ENCODE measurements at places on chromosomes 5 and 9.

DNA sequence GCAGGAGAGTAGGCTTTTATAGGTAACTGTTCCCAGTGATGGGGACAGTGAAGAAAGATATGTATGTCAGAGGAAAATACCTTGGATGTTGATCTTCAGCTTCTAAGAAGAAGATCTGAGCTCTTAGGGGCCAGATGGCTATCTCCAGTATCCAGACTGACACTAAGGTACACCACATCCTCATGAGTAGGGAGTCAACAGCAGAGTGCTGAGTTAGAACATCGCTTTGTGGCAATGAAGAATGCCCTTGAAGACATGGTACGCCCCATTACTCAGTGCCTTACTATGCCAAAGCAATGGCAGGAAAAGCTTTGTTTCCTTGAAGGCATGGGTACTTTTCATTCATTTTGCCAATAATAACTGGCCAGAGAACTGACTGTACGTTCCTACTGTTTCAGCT lies 263.7 kb downstream of the CEMIP2 start:
- DNase-seq = no peak

GRCh38 chr9:19404283-19405075 lies 4.3 kb upstream of the ACER2 start:
- DNase-seq = no peak

- no peak for DNase-seq
Observed at GRCh38 chr9:121638901-121639592, 12.4 kb upstream of the DAB2IP start.

DNA sequence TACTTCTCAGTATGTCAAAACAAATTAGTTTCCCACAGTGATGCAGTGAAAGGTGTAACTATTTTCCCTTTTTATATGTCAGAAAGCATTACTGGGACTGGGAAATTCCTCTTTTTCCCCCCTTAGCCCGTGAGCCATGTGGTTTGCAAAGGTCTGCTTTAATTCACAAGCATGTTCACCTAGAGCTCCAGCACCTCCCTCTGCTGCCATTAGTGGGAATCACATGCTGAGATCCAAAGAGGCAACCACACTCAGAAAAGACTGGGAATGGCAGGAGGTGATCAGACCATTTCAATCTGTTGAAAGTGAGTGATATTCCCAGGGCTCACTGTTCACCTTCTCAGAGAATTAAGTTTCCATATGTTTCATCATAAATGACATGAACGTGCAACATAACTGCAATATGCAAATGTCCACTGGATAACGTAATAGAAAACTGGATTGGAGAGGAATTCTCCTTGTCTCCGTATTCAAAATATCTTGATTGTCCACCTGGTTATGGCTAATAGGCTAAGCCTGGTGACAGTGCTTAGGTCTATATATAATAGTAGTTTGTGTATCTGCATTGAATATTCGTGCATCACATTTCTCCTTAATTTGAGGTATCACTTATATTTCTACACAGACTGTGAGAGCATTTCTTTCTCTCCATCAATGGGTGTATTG lies 703.5 kb upstream of the WWC1 start:
- no peak for DNase-seq

DNA sequence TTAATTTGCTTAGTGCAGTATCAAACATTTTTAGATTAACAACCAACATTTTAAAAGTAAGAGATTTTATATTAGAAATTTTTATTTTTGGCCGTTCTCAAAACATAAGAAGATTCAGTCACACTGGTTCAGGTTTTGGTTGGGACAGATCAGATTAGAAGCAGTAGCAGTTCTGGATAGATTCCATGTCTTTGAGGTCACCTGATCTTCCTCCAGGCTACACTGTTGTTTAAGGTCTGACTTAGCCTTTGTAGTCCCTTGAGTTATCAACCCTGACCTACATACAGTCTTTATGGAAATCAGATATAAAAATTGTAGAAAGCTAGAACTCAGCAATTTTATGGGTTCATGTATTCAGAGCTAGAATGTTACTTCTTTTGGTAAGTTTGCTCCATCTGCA lies 910.0 kb upstream of the WWC1 start:
- DNase-seq = no peak

DNA sequence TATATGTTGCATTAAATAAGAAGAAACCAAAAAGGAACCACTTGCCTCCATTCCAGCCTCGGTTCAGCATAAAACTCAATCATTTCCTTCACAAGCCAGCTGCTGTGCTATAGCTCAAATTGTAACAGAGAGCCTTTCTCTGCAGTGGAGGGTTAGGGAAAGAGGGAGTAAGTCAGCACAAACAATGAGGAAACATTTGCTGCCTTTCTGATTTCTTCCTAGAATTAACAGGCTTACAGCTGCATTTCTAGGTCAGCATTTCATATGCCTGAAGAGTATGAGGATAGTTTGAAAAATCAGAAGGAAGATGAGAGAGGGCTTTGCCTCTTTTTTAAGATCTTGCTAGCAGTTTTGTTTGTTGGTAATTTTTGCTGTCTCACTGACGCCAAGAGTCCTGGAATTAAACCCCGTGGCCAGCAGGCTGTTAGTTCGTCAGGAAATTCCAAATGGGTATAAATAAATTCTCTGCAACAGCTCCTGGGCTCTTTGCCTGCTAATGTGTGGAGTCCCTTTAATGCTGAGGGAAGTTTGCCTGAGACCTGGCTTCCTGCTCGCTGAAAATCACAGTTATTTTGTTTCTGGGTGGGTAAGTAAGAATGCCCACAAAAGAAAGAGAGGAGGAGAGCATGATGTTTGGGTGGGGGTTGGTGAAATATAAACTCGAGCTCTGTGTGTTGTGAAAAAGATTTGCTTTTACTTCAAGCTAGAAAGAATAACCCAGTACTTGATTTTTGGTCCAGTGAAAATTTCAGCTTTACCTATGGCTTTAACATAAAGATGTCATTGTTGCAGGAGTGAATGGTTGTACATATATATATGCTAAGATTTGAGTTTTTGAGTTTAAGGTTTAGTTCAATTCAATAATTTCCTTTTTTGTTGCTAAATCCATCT lies 148.1 kb upstream of the DMRT1 start:
- DNase-seq = no peak

DNA sequence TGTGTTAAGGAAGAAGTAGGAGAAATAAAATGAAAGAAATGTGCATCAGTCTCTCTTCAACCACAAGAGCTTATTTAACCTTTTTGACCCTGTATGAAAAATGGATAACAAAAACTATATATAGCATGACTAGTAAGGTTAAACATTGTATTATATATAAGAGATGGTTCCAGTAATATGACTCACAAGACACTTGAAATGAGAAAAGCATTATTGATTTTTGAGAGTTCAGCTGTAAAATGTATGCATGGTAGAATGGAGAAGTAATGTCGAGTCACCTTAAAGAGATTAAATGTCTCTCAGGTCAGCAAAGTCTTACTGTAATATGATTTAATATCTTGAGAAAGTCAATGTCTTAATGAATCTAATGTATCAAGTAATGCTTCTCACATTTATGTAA lies 860.9 kb downstream of the TAF11L14 start:
- DNase-seq = no peak

DNA sequence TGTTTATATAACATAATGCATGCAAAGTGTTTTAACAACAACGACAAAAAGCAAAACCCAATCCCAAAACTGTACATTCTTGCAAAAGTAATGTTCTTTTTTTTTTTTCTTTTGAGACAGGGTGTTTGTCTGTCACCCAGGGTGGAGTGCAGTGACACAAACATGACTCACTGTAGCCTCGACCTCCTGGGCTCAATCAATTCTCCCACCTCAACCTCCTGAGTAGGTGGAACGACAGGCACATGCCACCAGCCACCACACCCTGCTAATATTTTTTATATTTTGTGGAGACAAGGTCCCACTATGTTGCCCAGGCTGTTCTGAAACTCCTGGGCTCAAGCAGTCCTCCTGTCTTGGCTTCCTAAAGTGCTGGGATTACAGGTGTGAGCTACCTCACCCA lies 13.6 kb upstream of the HAVCR1 start:
- DNase-seq = no peak

DNA sequence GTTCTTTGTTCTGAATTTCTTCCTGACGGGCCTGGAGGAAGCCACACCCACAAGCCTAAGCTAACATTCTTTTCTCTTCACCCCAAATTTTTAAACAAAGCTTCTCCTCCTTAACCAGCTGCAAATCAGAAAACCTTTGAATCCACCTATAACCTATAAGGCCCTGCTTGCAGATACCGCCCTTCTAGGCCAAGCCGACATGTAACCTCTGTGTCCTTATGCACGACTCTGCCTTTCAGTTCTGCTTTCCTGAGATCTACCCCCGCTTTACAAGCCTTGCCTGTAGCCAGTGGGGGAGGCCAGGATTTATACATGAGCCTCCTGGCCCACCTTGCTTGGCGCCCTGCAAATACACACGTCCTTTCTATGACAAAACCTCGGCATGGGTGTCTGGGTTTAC lies 19.3 kb downstream of the BRD9 start:
- DNase-seq = no peak

GRCh38 chr5:18985171-18985758 lies 1002.7 kb downstream of the CDH18 start:
- DNase-seq = no peak

GRCh38 chr5:2895196-2895595 lies 143.7 kb upstream of the IRX2 start:
- DNase-seq = no peak

DNA sequence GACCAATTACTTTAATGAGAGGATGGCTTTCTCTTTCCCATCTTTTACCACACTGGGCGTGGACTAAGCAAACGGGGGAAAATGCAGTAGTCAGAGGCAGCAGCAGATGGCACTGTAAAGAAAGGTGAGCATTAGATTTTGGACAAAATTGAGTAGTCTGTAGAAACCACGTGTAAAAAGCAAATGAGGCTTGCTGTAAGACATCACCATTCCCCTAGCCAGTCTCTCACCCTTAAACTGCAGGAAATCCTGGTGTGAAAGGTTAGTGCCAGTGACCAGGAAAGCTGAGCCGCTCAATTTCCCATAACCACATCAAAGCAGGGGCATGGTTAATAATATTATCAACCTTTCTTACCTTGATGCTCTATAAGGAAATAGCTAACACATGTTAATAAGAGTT lies 31.8 kb downstream of the SPATA31C2 start:
- DNase-seq = no peak

Data from stimulated activated CD8-positive, alpha-beta memory T cell treated with anti-CD3 and anti-CD28 coated beads, Interleukin-4, amount 100 ng/mL, for 4 hours (primary cell).